ENCODE measurements at places on chromosomes 1 and 21.

- DNase-seq: no peak
Measured at GRCh38 chr1:53543778-53544695, 84.8 kb downstream of the DMRTB1 start.

DNA sequence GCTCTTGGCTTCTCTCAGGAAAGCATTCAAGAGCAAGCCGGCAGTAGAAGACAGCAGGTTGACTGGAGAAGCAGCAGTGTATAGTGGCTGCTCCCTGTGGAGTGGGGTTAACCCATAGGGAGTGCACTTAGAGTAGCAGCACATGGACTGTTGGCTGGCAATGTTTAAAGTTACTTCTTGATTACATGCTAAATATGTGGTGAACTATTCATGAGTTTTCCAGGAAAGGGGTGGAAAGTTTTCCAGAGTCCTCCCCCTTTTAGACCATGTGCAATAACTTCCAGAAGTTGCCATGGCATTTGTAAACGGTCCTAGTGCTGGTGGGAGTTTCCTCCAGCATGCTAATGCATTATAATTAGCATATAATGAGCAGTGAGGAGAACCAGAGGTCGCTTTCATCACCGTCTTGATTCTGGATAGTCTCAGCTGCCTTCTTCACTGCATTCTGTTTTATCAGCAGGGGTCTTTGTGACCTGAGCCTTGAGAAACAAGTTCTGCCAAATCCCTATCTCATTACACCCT lies 131.8 kb downstream of the CCDC185 start:
- no peak for DNase-seq

GRCh38 chr1:169653873-169654272 lies 23.9 kb upstream of the SELP start:
- DNase-seq: peak; percentile 4

- no peak for DNase-seq
Measured at GRCh38 chr1:14529475-14529874, 69.0 kb upstream of the KAZN start.

GRCh38 chr1:172883387-172883791 lies 167.4 kb downstream of the TNFSF18 start:
- DNase-seq: no peak

- DNase-seq: no peak
Measured at GRCh38 chr1:18104546-18105100, 3.0 kb upstream of the IGSF21 start.

GRCh38 chr1:111952125-111952657 lies 37.3 kb downstream of the KCND3 start:
- no peak for DNase-seq

GRCh38 chr1:3827813-3828307 lies 29.2 kb downstream of the CEP104 start:
- peak; percentile 0 for DNase-seq

- DNase-seq: no peak
Measured at GRCh38 chr1:232586679-232587078, 43.3 kb downstream of the SIPA1L2 start.

DNA sequence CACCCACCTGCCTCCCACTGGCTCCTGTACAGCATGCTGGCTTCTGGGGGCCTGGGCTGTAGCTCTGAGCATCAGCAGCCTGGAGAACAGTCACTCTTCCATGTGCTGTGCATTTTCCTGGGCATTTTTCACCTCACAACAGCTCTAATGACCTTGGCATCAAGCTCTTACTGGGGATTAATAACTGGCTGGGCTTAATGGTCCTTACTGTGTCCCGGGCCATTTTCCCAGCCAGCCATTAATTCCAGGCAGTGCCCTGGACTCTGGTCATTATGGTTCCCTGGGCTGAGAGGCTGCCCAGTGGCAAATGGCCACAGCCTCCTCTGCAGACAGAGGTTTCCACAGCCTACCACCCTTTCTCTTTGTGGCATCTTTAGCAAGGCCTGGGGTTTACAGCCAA lies 171.8 kb downstream of the ST6GALNAC5 start:
- no peak for DNase-seq

DNA sequence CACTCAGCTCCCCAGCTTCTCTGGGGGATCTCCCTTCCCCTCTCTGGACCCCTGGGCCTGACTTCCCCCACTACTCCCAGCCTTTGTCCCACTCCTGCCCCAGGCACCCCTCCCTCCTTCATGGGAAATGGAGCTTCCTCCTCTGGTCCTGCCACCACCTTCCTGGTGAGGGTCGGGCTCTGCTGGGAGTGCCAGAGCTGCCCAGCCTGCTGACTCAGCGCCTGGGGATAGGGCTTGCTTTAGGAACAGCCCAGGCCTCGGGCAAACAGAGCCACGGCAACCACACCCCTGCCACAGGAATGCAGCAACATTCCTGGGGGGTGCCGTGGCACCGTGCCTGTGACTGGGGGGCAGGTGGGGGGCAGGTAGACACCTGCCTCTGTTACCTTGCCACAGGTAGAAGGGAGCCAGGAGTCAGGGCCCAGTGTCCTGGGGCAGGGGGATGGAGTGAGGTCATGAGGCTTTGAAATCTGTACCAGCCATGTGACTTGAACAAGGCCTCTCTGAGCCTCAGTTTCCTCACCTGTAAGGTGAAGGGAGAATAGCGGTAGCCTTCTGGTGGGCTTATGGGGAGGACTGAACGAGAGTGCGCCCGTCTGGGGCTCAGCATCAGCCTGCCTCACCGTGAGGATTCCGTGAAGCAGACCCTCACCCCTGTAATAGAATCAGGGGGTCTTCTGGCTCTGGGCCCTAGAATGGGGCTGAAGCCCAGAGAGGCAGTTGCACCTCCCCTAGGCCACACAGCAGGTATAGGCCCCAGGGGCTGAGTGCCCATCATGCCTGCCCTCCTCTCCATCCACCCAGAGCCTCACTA lies 17.8 kb upstream of the EPHA2 start:
- no peak for DNase-seq

GRCh38 chr21:45630066-45630694 lies 13.3 kb upstream of the PCBP3 start:
- no peak for DNase-seq

- DNase-seq: peak; percentile 26
Measured at GRCh38 chr1:22773981-22774832, 63.6 kb downstream of the EPHB2 start.

GRCh38 chr1:32798191-32798590 lies 19.0 kb downstream of the YARS1 start:
- no peak for DNase-seq

DNA sequence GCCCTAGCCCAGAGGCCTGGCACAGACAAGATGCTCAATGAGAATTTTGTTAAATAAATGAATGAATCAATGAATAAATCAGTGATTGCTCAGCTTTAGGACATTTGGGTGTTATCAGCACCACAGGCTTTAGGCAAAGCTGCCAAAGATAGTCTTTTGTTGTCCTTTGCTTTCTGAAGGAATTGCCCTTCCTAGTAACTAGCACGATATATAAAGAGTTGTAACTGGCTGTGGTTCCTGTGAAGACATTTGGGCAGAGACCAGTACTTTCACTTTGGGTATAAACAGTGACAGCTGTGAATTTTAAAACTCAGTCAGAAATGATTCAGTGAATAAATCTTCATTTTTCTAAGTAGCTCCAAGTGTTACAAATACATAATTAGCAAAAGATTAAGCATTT lies 13.3 kb downstream of the RNU5D-1 start:
- no peak for DNase-seq

- DNase-seq: no peak
Measured at GRCh38 chr21:46003575-46004007, 22.0 kb downstream of the COL6A1 start.

DNA sequence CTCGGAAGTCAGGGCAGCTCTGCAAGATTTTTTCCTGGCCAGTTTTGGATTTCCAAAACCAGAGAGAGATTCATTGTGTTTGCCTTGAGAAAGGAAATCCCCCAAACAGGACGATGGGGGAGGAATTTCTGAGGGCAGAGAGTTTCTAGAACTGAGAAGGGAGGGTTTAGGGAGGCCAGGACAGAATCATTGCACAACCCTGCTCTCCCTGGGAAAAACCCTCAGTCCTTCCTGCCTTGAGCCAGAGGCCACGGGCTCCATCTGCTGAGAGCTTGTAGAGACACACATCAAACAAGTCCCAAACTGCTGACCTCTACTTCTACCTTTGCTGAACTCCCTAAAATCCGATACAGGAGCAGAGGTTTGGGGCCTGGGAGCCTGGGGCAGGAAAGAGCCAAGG lies 99.7 kb downstream of the NMNAT2 start:
- no peak for DNase-seq

Measured in hippocampal formation (tissue), 2 donors.